ENCODE measurements at places on chromosomes 5 and 9.

- no peak for DNase-seq
Measured at GRCh38 chr5:83104021-83104420, 26.7 kb downstream of the XRCC4 start.

GRCh38 chr5:159362220-159362619 is 31.9 kb upstream of the IL12B start:
- DNase-seq = no peak

DNA sequence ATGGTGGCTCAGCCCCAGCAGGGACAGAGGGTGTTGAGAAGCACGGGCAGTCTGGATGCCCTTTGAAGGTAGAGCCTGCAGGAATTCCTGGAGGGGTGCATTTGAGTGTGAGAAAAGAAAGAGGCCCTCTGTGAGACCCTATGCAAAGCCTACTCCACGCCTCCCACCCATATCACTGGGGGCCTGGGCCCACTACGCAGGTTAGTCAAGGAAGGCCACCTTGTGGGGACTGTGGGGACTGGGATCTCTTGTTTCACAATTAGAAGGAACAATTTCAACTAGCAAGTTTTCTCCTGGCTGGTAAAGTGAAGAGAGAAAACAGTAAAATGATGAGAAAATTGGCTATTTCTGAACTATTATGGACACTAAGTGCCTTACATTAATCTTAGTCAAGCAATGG is 486.2 kb upstream of the DAP start:
- DNase-seq = no peak

DNA sequence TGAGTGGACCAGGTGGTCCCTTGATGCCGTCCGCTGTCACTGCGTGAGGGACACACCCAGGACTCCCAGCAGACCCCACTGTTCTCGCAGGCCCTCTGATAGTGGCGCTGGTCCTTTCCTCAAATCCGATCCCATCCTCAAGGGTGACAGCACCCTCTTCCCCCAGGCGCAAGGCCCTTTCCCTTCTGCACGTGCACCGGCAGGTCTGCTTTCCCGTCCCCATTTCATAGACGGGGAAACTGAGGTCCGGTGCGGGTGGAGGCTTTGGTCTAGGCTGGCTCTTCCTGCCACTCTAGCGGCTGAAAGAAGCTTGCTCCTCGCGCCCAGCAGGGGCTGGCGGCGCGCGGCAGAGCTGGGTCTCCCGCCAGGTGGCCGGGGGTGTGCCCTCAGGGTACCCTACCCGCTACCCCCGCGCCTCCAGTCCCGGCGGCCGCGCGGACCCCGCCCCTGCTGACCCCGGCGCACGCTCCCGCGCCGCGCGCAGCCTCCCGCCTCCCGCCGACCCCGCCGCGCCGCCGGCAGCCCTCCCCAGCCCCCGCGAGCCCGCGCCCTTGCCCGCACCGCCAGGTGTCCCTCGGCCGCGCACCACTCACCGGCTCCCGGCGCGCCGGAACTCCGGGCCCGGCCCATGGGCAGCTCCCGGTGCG is 453 bp downstream of the RASGEF1C start:
- DNase-seq = no peak

DNA sequence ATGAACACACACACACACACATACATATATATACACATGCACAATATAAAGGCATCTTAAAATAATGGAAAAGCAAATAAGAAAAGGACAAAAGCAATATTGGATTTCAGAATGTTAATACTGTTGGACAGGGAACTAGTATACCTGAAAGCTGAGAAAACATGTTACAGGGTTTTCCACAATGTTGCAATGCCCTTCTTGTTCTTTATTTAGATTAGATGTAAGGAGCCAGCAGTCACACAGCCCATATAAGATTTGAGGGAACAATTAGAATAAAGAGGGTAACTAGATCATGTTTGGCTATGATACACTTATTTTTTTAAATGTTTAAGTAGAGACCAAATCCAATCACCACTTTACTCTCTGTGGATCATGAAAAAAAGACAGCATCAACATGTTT is 61.7 kb downstream of the SH3TC2 start:
- no peak for DNase-seq

DNA sequence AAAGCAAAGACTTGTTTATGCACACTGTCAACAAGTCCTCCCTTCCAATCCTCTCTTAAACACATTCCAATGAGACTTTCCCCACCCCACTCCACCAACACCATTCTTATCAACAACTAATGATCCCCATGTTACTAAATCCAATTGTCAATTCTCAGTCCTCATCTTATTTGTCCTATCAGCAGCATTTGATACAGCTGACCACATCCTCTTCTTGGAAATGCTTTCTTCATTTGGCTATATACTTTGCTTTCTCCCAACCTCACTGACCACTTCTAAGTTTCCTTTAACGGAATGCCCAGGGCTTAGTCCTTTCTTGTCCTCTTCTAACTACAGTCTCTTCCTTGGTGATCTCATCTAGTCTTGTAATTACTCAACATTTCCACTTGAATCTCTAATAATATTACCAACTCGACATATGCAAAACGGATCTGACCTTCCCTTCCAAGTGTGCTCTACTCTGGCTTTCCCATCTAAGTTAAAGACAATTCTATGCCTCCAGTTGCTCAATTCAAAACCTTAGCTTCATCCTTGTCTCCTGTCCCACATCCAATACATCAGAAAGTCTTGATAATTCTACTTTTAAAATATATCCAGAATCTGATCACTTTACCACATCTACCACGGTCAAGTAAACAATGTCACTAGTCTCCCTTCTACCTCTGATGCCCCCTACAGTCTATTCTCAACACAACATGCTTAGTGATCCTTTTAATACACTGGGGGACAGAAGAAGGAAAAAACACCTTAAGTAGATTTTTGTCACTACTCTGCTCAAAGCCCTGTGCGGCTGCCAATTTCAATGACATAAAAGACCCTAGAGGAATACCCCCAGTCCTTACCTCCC is 25.5 kb downstream of the AGTPBP1 start:
- no peak for DNase-seq

GRCh38 chr9:117412006-117412715 is 2.7 kb downstream of the ASTN2 start:
- no peak for DNase-seq

GRCh38 chr5:80146046-80146445 is 109.8 kb downstream of the SERINC5 start:
- no peak for DNase-seq

DNA sequence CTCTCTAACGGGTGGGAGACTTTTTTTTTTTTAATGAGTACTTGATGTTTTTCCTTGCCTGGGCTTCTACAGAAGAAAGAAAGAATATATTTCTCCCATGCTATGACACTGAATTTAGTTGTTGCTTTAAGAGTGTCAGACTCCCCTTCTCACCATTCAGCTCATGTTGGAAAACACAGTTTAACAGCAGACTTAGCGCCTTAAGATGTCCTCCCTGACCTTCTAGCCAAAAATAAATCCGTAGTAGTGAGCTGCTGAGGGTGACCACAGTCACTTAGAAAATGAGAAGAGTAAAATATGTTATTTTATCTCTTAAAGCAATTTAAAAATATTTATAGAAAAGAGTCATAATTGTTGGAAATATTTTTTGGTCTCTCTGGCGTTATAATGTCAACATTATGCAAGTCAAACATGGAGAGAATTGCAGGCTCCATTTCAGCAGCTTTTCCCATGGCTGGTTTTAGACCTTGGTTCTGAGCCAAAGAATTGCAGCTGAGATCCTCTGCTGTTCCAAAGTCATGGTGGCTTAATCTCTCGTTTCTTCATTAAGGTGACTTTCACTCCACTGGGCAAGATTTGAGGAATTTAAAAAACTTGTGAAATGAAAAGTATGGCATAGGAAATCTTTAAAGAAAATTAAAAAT is 143.5 kb downstream of the GHR start:
- no peak for DNase-seq

GRCh38 chr5:134465816-134466240 is 54.1 kb upstream of the CDKN2AIPNL start:
- peak; percentile 92 for DNase-seq

- DNase-seq = no peak
Measured at GRCh38 chr9:16074963-16075362, 522.1 kb downstream of the CCDC171 start.

- DNase-seq = no peak
Measured at GRCh38 chr5:55062039-55062779, 38.2 kb downstream of the GZMK start.
